ENCODE measurements at places on chromosomes 13 and 19. TPM values are rescaled to one million over a fixed set of nuclear protein-coding genes. Genes with fewer than 3 reads are reported as not detected.

DNA sequence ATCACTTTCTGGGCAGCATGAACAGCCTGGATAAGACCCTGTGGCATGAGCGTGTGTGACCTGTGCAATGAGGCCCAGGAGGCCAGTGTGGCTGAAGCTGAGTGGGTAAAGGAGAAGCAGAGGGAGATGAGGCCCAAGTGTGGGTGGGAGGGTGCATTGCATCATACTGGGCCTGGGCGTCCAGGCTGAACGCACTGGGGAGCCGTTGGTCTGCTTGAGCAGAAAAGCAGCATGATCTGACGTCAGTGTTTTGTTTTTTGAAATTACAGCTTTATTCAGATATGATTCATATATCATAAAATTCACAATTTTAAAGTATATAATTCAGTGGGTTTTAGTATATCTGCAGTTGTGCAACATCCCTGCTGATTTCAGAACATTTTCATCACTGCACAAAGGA, 409.7 kb downstream of the HS6ST3 start:
- H3K27me3 ChIP-seq, result no peaks in the 10 kb centered on the region
- no peaks in the 10 kb centered on the region for H3K4me1 ChIP-seq
- no peak for DNase-seq
- no peaks in the 10 kb centered on the region for H3K36me3 ChIP-seq
- H3K27ac ChIP-seq, result no peak overlapping the region
- no peak overlapping the region for H3K4me3 ChIP-seq

GRCh38 chr13:87999788-88000187, 328.6 kb downstream of the SLITRK5 start:
- no peaks in the 10 kb centered on the region for H3K27me3 ChIP-seq
- H3K4me3 ChIP-seq, result no peak overlapping the region
- no peak for DNase-seq
- H3K27ac ChIP-seq, result no peak overlapping the region
- H3K36me3 ChIP-seq, result no peaks in the 10 kb centered on the region

ZNF136 gene
- polyA plus RNA-seq, result 2.9 TPM

CGB1 gene
- not detected for polyA plus RNA-seq

DNA sequence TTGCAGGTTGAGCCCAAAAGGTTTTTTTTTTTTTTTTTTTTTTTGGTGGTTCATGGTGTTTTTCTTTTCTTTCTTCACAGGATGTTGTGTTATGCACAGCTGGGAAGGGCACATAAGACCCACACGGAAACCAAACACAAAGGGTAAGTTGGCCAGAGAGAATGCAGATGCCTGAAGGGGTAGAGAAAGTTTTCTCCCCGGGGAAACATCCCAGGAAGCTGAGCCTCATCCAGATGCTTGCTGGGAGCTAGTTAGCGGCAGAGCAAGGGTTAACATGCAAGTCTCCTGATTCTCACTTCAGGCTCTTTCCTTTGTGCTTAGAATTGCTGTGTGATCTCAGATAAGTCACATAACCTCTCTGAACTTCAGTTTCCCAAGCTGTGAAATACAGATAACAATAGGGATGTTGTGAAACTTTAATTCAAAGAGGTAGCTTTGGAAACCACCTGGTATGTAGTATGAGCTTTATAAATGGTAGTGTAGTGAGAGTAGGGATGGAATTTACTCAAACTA, 3.1 kb downstream of the ADGRE1 start:
- H3K4me3 ChIP-seq, result no peak overlapping the region
- H3K27me3 ChIP-seq, result no peaks in the 10 kb centered on the region
- no peaks in the 10 kb centered on the region for H3K4me1 ChIP-seq
- no peaks in the 10 kb centered on the region for H3K36me3 ChIP-seq
- H3K27ac ChIP-seq, result no peak overlapping the region

GRCh38 chr19:27745978-27746542, 1466.9 kb downstream of the UQCRFS1 start:
- H3K27ac ChIP-seq, result no peak overlapping the region
- no peaks in the 10 kb centered on the region for H3K36me3 ChIP-seq
- no peak overlapping the region for H3K4me3 ChIP-seq
- no peaks in the 10 kb centered on the region for H3K4me1 ChIP-seq
- no peaks in the 10 kb centered on the region for H3K27me3 ChIP-seq
- DNase-seq, result no peak

DNA sequence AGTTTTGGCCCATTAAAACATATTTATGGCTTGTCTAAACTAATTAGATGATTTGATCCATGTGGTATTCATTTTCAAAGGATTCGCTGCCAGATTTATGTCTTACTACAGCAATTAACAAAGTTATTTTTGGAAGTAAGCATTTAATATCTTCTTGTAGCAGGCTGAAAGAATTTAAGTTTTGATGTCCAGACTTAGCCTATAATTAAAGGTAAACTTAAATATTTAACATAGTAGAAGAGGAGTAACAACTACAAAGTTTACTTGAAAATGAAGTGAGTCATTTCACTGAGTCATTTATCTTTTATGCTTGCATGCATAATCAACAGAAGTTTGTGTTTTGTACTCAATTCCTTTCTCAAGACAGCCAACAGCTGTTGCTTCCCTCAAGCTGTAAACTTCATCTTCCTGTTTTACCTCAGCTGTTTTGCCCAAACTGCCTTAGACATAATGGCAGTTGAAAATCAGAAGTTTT, 58.1 kb downstream of the EDNRB start:
- H3K4me1 ChIP-seq, result no peaks in the 10 kb centered on the region
- H3K4me3 ChIP-seq, result no peak overlapping the region

DNA sequence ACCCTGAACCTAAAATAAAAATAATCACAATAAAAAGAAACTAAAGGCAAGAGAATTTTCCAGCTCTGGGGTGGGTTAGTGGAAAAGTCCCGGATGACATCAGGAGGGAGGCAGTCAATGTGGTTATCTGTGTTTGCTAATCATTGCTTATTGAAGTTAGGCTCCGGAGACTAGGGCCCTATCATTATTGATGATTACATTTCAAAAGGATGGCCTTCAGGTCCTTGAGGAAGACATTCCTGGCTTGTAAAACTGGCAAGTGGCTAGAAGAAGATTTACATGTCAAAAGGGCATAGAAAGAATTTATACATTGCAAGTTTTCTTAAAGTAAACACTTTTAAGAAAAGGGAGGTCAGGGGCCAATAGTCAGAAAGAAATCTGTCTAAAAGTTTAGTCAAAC, 123.4 kb downstream of the POSTN start:
- H3K4me3 ChIP-seq, result no peak overlapping the region
- H3K27me3 ChIP-seq, result no peaks in the 10 kb centered on the region
- H3K4me1 ChIP-seq, result peaks cover 4% of the 10 kb centered on the region
- no peaks in the 10 kb centered on the region for H3K36me3 ChIP-seq

DNA sequence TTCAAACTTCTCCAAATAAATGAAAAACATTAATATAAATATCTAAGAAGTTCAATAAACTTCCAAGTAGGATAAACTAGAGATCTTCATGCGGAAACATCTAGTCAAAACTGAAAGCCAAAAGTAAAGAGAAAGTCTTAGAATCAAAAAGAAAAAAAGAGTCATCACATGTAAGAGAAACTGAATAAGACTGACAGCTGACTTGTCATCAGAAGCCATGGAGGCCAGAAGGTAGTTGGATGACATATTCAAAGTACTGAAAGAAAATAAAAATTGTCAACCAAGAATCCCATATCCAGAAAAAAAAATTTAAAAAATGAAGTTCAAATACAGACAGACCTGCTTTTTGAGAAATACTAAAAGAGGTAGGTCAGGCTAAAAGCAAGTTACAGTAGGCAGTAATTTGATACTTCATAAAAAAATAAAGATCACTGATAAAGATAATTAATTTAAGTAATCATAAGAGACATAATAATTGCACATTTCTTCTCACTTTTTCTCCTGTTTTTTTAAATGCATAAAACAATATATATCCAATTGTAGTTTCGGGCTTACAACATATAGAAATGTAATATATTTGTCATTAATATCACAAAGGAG, 327.6 kb upstream of the PCDH9 start:
- no peak overlapping the region for H3K27ac ChIP-seq
- no peaks in the 10 kb centered on the region for H3K27me3 ChIP-seq
- no peaks in the 10 kb centered on the region for H3K36me3 ChIP-seq
- no peak overlapping the region for H3K4me3 ChIP-seq

NDUFB7 gene
- polyA plus RNA-seq, result 146 TPM

- peak; percentile 90 for DNase-seq
- H3K27ac ChIP-seq, result peak overlapping the region; percentile 60
- H3K4me3 ChIP-seq, result no peak overlapping the region
- H3K27me3 ChIP-seq, result no peaks in the 10 kb centered on the region
- H3K36me3 ChIP-seq, result no peaks in the 10 kb centered on the region
These were observed 12.6 kb upstream of the METTL21C start for GRCh38 chr13:102707467-102707866.

GRCh38 chr13:42492372-42492920, 81.5 kb upstream of the TNFSF11 start:
- H3K4me3 ChIP-seq, result no peak overlapping the region
- H3K4me1 ChIP-seq, result peaks cover under 1% of the 10 kb centered on the region
- no peaks in the 10 kb centered on the region for H3K27me3 ChIP-seq

DNA sequence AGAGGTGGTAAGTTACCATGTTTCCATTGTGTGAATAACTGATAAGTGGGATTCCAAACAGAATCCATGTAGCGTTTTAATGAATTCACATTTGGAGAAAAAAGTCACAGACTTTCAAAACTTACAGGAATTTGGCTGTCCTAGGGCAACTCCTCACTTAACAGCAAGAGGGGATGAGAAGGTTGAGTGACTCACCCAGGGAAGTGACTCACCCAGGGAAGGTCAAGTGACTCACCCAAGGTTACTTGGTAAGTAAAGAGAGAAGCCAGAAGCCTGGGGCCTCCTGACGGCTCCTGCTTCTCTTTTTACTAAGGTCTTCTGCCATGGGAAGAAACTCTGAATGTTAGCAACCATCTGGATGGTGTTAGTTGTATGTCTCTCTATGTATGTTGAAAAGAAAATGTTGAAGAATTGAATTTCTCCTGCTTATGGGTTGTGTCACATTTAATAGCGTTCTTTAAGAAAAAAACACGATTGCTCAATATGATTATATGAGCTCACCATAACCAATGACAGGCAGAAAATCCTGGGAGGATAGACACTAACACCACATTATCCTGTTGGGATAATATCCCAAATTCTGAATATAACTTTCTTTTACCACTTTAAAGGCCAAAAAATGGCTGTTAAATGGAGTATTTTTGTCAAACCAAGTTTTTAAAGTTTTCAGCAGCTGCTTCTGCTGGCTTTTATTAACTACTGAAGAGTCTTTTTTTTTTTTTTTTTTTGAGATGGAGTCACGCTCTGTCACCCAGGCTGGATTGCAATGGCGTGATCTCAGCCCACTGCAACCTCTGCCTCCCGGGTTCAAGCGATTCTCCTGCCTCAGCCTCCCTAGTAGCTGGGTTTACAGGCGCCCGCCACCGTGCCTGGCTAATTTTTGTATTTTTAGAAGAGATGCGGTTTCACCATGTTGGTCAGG, 195.6 kb downstream of the GGACT start:
- peak; percentile 92 for DNase-seq
- peak overlapping the region; percentile 49 for H3K27ac ChIP-seq
- no peaks in the 10 kb centered on the region for H3K27me3 ChIP-seq
- H3K36me3 ChIP-seq, result no peaks in the 10 kb centered on the region
- H3K4me3 ChIP-seq, result no peak overlapping the region

DNA sequence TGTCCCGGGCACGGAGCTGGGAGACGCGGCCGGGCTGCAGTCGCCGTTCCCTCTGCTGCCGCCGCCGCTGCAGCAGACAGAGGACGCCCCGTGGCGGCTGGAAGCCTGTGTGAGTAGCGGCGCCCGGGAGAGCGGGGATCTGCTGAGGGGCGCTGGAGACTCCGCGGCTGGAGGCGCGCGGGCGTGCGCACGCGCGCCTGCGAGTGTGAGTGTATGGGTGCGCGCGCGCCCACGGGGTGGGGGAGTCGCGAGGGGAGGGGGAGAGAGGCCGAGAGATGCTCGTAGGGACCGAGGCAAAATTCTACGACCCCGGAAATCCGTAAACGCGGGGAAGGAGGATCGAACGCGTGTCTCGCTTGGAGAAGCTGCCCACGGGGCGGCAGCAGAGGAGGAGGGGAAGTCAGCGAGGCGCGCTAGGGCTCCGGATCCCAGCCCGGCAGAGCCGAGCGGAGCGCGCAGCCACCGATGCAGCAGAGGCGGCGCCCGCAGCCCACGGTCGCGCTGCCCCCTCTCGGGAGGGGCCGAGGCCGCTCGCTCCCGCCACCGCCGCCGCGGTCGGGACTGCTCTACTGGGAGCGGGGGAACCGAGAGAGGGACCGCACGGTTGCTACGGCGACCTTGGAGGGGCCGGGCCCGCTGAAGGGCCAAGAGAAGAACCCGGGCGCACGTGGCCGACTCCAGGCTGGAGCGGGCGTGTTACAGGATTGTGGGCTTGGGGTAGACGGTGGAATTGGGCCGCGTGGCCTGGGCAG, at the start of gene ENOX1:
TSS of gene ENOX1 (minus strand) at position 207 of the 752 bp plus-strand sequence.
- no peaks in the 10 kb centered on the region for H3K27me3 ChIP-seq
- H3K36me3 ChIP-seq, result no peaks in the 10 kb centered on the region
- no peak for DNase-seq
- H3K4me1 ChIP-seq, result peaks cover 23% of the 10 kb centered on the region
- H3K4me3 ChIP-seq, result peak within 1 kb of the TSS; percentile 74
- peak within 1 kb of the TSS; percentile 8 for H3K27ac ChIP-seq

DNA sequence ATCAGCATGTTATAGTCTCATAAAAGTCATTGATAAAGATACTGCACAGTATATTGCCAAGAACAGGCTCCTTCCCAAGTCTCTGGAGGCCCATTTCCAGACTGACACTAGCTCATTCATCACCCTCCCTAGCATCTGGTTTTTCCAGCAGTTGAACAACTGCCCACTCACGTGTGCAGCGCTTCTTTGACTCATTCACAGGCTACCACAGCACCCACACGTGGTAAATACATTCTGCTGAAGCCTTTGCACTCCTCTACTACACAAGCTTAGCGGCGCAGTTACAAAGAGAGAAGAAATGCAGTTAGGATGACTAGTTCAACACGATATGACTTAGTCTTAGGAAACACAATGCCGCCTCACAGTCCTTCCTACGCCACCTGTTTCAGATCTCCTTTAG, 87.7 kb downstream of the DOCK9 start:
- peaks cover 23% of the 10 kb centered on the region for H3K4me1 ChIP-seq
- peaks cover 19% of the 10 kb centered on the region for H3K36me3 ChIP-seq
- peak overlapping the region; percentile 64 for H3K27ac ChIP-seq
- no peaks in the 10 kb centered on the region for H3K27me3 ChIP-seq
- no peak overlapping the region for H3K4me3 ChIP-seq

DNA sequence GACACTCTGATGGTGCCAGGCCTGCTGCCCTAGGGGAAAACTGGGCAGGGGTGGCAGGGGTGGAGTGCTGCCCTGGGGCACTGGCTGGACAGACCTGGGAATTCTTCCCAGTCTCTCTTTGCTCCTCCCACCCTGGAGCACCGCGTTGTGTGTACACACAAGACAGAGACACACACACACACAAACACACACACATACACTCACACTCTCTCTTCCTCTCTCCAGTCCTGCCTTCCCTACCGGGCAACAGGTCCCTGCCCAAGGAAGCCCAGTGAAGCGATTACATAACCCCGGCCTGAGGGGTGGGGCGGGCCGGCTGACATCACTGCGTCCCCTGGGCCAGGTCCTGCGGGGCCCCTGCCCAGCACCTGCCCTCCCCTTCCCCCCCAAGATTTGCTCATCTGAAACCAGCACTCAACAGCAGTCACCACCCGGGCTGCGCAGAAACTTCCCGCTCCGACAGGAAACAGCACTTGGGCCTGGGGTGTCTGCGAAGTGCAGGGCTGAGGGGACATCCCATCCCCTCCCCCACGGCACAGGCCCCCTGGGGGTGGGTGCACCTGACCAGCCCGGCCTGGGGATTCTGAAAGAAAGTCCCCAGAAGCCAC, 1.2 kb downstream of the MKNK2 start:
- H3K27ac ChIP-seq, result peak overlapping the region; percentile 58
- DNase-seq, result no peak
- H3K4me3 ChIP-seq, result peak overlapping the region; percentile 86
- peaks cover 42% of the 10 kb centered on the region for H3K4me1 ChIP-seq
- H3K27me3 ChIP-seq, result no peaks in the 10 kb centered on the region

GRCh38 chr13:40478775-40479174, 187.7 kb downstream of the FOXO1 start:
- no peak overlapping the region for H3K4me3 ChIP-seq
- no peaks in the 10 kb centered on the region for H3K27me3 ChIP-seq
- DNase-seq, result no peak

RGS9BP gene
- 0.01 TPM for polyA plus RNA-seq

DMPK gene
- 8.1 TPM for polyA plus RNA-seq
